ENCODE measurements at places on chromosomes 5 and 9.

- no peak for DNase-seq
Measured at GRCh38 chr5:42436051-42436450, 12.8 kb downstream of the GHR start.

- DNase-seq = no peak
Measured at GRCh38 chr9:69143291-69143690, 30.8 kb upstream of the TJP2 start.

- no peak for DNase-seq
Measured at GRCh38 chr9:101620452-101620851, 25.7 kb upstream of the PPP3R2 start.

- DNase-seq = no peak
Measured at GRCh38 chr5:148750614-148751013, 75.8 kb upstream of the ADRB2 start.
